ENCODE measurements at places on chromosomes 3 and 15.

GRCh38 chr3:73547427-73548248 lies 77.1 kb downstream of the PDZRN3 start:
- DNase-seq: no peak

DNA sequence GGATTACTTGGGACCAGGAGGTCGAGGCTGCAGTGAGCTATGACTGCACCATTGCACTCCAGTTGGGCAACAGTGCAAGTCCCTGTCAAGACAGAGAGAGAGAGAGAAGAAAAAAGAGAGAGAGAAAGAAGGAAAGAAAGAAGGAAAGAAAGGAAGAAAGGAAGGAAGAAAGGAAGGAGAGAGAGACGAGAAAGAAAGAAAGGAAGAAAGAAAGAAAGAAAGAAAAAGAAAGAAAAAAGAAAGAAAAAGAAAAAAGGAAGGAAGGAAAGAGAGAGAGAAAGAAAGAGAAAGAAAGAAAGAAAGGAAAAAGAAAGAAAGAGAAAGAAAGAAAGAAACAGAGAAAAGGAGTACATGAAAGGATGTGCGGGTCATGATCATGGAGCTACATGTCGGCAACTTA lies 80.2 kb downstream of the ATP13A4 start:
- no peak for DNase-seq

DNA sequence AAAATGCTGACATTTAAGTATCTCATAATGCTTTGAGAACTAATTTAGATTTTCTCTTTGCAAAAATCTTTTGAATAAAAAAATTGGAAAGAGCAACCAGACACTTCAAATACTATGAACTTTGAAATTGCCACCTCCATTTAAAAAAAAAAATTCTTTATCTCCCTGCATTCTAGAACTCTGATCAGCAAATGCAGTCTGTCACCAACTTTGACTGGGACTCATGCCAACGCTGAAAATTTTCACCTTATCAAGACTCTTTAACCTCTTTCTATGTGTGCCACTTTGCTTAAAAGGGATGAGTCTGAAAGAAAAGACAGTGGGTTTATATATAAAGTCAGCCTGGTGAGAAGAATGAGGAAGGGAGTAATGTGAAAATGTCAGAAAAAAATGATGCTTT lies 191.2 kb upstream of the ARPP21 start:
- no peak for DNase-seq

DNA sequence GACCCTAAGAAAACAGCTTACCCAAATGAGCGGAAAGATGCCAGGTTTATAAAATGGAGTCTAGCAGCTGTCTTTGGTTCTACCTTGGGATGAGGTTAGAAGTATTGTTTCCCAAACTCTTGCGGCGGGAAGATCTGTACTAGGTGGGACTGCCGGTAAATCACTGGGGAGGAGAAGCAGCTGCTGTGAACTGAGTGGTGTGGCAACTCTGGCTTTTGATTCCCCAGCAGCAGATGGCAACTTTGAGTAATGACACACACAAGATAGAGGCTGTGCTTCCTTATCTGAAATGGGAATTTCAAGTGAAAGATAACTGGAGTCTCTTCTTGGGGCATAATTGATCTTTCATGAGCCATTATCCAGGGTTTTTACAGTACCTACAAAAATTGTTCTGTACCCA lies 184.9 kb downstream of the ATG7 start:
- no peak for DNase-seq

DNA sequence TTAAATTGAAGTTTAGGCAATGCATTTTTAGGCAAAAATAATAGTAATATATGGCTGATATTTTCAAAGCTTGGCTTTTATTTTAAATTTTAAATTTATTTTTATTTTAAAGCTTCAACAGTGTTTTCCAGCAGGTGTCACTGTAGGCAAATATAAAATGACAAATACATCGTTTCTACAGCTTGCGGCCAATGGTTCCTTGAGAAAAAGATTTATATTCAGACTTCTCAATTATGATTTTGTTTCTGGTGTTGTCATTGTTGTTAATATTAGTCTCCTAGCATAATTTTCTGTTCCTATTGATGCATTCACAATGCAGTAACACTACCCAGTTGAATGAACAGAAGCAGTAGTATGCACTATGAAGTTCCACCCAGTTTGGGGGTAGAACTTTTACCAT lies 220.7 kb upstream of the DNAJC19 start:
- DNase-seq: no peak

- no peak for DNase-seq
These were observed 35.9 kb downstream of the CTXND1 start for GRCh38 chr15:80216141-80216540.

DNA sequence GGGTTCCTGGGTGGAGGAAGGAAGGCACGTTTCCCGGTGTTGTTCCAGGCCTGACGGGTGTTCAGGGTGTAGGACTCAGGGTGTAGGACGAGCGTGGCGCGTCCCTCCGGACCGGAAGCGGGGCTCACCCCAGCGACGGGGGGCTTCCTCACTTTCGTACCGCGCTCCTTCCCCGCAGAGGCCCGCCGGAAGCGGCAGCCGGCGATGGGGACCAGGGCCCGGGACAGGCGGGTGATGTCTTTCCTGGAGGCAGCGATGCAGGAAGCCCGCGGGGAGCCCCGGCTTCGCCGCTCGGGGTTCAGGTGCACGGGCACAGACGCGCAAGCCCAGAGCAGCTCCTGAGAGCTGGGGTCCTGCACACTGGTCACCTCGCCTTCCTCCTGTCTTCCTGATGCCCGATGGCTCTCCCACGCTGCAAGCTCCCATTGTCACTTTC lies 13.4 kb downstream of the FOXL2NB start:
- DNase-seq: no peak

GRCh38 chr3:38829404-38829803 lies 13.4 kb upstream of the SCN10A start:
- DNase-seq: no peak

DNA sequence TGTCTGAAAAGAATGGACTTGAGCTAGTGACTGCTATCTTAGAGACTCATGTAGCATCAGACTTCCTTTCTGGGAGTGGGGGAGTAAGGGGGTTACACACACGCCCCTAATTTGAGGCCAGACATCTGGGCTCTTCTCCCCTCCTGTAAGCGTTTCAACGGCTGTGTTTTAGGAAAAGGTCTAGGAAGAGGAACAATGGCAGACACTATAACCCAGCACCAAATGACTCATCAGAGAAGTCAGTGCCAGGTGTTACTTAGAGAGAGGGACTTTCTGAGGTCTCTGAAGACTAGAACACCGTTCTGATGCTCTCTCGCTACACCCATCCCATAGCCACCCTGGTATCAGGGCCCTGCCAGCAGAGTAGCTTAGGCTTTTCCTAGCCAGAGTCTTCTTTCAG lies 65.5 kb downstream of the SSUH2 start:
- DNase-seq: peak; percentile 71

GRCh38 chr3:130711565-130712324 lies 34.9 kb downstream of the PIK3R4 start:
- DNase-seq: no peak

DNA sequence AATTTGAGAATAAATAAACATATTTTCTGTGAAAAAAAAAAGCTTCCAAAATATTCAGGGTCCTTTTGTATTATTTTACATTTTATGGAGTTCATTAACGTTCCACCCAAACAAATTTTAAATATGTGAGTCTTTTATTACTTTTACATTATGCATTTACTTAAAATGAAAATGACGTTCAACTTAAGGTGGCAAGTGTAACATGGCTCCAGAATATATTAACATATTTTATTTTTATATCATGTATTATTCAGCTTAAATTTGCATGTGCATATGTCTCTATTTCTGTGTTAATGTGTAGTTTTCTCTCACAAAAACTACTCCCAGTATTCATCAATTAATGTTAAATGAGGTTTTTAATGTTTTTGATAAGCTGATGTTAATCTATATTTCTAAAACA lies 243.6 kb upstream of the CNTN3 start:
- DNase-seq: no peak

GRCh38 chr3:108183971-108184370 lies 38.3 kb downstream of the IFT57 start:
- DNase-seq: no peak

DNA sequence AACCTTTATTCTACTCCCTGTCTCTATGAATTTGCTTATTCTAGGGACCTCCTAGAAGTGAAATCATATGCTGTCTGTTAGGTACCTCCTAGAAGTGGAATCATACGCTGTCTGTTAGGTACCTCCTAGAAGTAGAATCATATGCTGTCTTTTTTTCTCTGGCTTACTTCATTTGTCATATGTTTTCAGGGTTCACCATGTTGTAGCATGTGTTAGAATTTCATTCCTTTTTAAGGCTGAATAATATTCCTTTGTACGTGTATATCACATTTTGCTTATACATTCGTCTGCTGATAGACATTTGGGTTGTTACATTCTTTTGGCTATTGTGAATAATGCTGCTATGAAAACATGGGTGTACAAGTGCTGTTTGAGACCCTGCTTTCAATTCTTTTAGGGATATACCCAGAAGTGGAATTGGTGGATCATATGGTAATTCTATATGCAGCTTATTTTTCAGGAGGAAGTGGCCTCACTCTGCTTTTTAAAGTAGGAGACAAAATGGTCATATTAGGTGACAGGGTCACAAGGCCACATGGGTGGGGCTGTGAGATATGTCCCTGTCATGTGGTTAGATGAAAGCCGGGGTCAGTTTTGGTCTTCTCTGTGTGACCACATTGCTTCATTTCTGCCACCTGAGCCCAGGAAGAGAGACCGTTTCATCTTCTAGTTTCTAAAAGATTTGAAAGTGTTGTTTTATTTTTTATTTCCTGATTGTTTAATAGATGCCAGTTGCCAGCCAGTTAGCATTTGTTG lies 76.7 kb downstream of the FLNB start:
- DNase-seq: peak; percentile 39

DNA sequence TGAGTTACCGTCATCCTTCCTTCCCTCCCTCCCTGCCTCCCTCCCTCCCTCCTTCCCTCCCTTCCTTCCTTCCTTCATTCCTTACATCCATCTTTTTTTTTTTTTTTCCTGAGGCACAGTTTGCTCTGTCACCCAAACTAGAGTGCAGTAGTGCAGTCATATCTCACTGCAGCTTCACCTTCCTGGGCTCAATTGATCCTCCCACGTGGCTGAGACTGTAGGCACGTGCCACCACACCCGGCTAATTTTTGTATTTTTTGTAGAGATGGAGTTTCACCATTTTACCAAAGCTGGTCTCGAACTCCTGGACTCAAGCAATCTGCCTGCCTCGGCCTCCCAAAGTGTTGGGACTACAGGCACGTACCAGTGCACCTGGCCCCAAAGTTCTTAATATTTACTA lies 25.8 kb downstream of the USP3 start:
- no peak for DNase-seq

GRCh38 chr3:111858642-111859041 lies 423 bp upstream of the PHLDB2 start:
- DNase-seq: no peak

- DNase-seq: no peak
These were observed 8.9 kb downstream of the XIRP1 start for GRCh38 chr3:39183211-39184080.
